ENCODE measurements at places on chromosomes 1 and 21.
A peak's percentile ranks its signal among the peaks of the same experiment; 100 is the strongest.

DNA sequence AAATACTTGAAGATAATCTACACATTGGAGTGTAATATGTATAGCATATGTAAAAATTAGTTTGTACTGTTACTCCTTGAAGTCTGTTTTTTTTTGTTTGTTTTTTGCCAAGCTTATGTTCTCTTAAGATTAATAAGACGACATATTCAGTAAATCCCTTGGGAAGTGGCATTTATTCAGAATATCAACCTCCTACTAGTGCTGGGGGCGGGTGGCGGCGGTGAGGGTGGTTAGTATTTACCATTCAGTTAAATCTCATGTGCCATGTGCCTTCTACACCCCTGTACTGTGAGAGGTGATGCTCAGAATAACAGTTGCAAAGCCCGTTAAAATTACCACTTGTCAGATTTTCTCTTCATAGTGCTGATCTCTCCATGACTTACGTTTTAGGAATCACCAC, 3.0 kb downstream of the BACH1 start:
- no peak for DNase-seq

- DNase-seq = no peak
Measured at GRCh38 chr1:4005431-4005830, 105.4 kb upstream of the C1orf174 start.

DNA sequence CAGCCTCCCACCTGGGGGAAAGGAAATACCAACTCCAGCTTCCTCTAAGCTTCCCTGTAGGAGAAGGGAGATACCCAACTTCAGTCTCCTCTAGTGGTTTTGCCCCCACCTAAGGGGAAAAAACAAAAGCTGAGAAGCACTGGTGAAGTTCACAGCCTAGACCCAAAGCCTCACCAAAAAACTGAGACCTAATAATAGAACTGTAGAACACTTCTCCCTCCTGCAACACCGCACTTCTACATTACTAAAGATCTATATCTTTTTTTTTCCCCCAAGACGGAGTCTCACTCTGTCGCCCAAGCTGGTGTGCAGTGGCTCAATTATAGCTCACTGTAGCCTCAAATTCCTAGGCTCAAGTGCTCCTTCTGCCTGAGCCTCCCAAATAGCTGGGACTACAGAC, 43.2 kb downstream of the SLC2A1 start:
- no peak for DNase-seq

GRCh38 chr1:8121261-8122159, 95.4 kb upstream of the ERRFI1 start:
- DNase-seq = no peak

GRCh38 chr1:188433425-188433824, 1604.7 kb downstream of the PLA2G4A start:
- DNase-seq = no peak

- peak; percentile 44 for DNase-seq
Measured at GRCh38 chr1:13700521-13701270, 708 bp downstream of the PRDM2 start.

Measured in tibial nerve (tissue), 4 donors.